Foreskin melanocyte (primary cell): ENCODE measurements at places on chromosomes 1 and 21.

DNA sequence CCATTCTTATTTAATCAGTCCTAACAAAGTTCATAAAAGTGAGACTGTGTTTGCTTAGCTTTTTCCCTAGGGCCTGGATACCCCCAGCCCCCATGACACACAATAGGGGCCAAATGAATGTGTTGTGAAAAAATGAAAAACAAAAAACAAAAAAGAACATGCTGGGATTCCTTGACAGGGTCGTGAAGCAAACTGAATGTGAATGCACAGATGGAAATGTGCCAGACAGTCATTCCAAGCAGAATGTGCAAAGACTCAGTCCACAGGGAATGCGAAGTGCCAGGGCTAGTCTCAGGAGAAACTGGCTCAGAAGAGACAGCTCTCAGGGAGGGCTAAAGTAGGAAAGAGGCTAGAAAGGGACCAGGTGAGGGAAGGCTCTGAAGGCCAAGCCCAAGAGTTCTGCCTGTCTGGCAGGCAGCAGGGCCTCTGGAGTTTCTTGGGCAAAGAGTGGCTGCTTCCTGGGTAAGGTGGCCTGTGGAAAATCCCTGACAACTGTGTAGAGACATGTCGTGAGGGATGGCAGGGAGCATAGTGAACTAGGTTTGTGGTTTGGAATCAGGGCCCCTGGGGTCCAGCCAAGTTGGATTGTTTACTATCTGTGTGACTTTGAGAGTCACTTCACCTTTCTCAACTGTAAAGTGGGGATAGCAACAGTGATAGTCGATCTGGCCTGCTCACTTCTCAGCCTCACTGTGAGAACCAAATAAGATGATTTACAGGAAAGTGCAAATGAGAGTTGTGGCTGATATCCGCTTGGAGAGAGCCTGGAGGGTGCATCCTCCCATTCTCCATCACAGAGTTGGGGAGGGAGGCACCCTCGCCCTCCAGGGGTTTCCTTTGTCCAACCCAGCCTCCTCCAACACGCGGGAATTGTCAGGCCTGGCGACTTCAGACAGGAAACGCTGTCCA lies 1.2 kb upstream of the ADAM15 start:
- DNase-seq, result peak; percentile 11

DNA sequence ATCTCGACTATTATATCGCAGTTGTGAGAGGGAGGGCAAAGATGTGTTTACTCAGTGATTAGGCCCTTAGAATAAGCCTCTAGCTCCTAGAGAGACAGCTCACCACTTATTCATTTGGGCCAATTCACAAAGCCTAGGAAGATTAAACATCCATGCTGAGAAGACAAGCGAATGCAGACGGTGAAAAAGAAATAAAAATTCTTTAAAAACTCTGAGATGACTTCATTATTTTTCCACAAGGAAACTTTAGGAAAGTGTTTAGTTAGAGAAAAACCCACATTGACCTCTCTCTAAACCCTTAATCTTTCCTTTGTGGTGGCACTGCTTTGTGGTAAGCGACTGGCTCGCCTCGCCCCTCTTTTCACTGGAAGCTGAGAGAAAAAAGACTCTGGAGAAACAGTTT lies 146.8 kb upstream of the DMRTA2 start:
- DNase-seq, result no peak

GRCh38 chr1:173017792-173018191 lies 32.9 kb downstream of the TNFSF18 start:
- DNase-seq, result no peak

DNA sequence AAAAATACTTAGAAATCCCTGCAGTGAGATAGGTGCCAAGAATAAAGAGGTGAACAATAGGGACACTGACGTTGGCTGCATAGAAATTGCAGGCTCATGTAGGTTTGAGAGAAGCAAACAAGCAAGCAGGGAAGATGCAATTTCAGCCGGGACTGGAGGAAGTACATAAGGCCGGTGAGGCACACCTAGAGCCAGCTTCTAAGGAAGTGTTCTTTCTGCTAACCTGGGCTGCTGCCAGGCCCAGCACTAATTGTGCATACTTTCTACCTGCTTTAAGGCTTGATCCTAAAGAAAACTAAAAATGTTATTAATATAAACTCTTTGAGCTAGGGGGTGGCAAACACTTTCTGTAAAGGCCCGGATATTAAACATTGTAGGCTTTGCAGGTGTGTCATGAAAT lies 71.0 kb downstream of the LMO4 start:
- DNase-seq, result no peak

- no peak for DNase-seq
Measured at GRCh38 chr1:24996983-24997893, 67.2 kb upstream of the RUNX3 start.

DNA sequence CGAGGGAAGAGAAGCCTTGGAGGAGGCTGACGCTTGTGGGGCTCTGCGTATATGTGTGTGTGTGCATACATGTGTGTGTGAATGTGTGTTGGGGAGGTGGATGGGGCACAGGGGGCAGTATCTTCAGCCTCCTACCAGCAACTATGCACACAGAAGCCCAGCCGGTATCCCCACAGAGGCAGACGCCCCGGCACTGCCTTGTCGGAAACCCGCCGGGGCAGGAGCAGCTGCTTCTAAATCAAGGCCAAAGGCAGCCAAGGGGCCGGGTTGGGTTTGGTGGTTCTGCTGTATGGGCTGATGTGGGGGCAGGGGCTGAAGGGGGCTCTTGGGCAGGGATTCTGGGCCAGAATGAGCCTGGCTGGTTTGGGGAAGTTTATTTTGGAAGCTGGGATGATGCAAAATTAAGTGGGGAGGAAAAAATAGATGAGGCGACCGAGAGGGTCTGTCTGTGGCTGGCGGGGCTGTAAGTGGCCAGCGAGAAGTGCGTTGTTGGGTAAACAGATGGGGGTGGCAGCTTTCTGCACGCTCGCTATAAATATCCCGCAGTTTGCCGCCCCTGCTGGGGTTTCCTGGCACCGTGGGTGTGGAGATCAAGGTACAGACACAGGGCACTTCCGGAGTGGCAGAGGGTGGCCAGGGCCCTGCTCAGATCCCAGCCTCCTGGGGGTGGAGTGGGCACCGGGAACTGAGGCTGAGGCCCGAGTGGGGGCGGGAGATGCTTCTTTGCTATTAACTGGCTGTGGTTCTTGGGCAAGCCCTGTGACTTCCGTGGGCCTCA lies 11.0 kb upstream of the WNT4 start:
- no peak for DNase-seq

- peak; percentile 23 for DNase-seq
Measured at GRCh38 chr1:6490181-6491080, 1.0 kb downstream of the PLEKHG5 start.

GRCh38 chr1:94236630-94237290 lies 624 bp downstream of the ARHGAP29 start:
- peak; percentile 25 for DNase-seq

GRCh38 chr1:230618537-230618936 lies 23.7 kb upstream of the COG2 start:
- DNase-seq, result no peak

GRCh38 chr1:40802742-40803113 lies 19.1 kb downstream of the KCNQ4 start:
- no peak for DNase-seq

- no peak for DNase-seq
Measured at GRCh38 chr1:116107371-116107770, 3.8 kb upstream of the MAB21L3 start.
